Left ventricle myocardium superior (tissue), 1 donor: ENCODE measurements at places on chromosomes 12 and 14. TPM values are rescaled to one million over a fixed set of nuclear protein-coding genes. Genes with fewer than 3 reads are reported as not detected.

DNA sequence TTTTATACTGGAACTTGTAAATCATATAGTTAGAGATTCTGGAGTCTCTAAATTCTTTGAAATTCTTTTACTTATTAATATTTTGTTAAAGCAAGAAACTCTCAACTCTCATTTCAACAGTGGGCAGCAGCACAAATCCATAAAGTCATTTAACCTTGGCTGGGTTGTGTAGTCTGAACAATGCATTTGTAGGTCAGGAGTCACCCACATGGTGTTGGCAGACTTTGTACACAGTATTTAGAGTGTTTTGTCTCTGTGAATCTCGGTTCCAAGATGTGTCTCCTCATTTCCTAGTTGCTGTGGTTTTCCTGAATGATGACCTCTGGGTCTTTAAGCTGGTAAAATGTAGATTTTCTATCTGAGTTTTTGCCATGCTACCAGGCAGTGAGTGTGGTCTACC lies 20.8 kb upstream of the STRAP start:
- no peak for DNase-seq

DNA sequence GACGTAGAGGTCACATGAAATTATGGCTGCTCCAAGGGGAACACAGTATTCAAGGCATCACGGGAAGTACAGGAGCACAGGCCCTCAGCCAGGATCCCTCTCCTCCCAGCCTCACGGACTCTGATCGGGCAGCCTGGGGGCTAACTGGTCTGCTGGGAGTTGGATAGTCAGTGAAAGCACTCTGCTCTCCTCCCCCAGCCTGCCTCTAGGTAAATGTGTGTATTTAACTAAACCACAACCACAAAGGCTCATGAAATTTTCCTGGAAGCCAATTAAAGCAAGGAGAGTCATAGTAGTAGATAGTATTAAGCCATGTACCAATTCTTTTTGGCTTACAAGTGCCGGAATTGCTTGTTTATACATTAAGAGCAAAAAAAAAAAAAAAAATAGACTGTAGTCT lies 254.3 kb downstream of the MSRB3 start:
- DNase-seq = no peak

DNA sequence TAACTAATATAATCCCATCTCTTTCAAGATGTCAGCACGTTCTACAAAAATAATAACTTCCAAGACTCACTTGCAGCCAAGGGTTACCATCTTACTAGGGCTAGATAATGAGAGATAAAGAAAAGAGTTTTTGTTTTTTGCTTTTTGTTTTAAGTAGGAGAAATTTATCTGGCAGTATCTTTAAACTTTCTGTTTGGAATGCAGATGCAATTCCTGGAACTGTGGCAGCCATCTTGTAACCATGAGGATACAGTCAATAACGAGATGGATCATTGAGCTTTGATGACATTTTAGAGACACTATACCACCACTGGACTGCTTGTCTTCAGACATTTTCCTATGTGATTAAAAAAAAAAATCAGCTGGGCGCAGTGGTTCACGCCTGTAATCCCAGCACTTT lies 171.2 kb upstream of the ARID2 start:
- no peak for DNase-seq

DNA sequence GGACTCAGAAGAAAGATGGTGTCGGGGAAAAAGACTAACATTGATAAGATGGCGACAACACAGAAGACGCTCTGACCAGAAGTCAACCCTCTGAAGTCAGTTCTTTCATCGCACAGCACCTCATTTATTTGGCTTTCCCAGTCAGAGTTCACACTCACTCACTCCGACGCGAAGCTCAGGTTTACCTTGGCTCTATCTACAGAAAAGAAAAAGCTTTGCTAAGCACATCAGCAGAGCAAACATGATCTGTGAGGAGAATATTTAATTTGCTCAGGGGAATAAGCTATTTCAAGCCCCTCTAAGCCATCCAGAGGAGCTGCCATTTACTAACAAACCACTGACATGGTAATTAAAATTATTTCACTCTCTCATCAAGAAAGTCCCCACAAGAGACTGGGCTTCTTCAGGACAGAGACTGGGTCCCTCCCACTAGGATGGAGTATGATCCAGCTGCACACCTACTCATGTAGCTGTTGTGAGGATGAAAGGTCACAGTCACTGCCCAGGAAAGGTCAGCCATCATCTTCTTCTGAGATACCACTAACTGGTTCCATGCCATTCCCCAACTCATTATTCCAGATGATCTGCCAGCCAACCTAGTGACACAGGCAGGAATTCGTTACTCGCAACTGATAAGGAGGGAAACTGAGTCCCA lies 111.4 kb downstream of the TTC7B start:
- DNase-seq = no peak

GRCh38 chr14:44846232-44846824 lies 115.4 kb downstream of the KLHL28 start:
- DNase-seq = no peak

- no peak for DNase-seq
Measured at GRCh38 chr14:54173802-54174201, 217.2 kb upstream of the BMP4 start.

GRCh38 chr14:90781344-90781761 lies 34.9 kb downstream of the TTC7B start:
- no peak for DNase-seq

GRCh38 chr12:69467366-69467765 lies 2.8 kb upstream of the FRS2 start:
- no peak for DNase-seq

The TPH2 gene
- not detected for total RNA-seq

The RASSF9 gene
- 6.1 TPM for total RNA-seq

DNA sequence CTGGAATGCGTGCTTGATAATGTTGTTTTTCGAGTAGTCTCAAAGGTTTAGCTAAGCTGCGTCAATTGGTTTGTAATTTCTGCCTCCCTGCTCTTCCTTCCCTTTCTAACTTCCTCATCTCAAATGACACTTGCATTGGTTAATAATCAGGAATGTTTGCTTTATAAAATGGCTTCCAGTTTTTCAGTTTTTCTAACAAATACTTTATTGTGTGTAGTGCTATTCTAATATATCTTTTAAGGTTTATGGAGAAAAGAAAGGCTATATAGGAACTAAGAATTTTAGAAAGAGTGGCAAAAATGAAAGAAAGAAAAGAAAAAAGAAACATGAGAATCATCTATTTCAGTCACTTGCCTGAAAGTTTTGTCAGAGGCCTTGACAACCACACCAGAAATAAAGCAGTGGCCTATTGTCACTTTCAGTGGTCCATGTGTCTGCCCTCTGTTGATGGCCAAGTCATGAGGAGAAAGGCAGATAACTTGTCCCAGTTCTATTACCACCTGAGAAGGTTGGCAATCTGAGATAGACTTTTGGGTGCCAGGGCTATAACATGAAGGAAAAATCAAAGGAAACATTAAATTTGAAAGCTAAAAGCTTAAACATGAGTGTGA lies 221.9 kb upstream of the KITLG start:
- DNase-seq = no peak

The IL22 gene
- not detected for total RNA-seq

The APOF gene
- total RNA-seq = not detected

DNA sequence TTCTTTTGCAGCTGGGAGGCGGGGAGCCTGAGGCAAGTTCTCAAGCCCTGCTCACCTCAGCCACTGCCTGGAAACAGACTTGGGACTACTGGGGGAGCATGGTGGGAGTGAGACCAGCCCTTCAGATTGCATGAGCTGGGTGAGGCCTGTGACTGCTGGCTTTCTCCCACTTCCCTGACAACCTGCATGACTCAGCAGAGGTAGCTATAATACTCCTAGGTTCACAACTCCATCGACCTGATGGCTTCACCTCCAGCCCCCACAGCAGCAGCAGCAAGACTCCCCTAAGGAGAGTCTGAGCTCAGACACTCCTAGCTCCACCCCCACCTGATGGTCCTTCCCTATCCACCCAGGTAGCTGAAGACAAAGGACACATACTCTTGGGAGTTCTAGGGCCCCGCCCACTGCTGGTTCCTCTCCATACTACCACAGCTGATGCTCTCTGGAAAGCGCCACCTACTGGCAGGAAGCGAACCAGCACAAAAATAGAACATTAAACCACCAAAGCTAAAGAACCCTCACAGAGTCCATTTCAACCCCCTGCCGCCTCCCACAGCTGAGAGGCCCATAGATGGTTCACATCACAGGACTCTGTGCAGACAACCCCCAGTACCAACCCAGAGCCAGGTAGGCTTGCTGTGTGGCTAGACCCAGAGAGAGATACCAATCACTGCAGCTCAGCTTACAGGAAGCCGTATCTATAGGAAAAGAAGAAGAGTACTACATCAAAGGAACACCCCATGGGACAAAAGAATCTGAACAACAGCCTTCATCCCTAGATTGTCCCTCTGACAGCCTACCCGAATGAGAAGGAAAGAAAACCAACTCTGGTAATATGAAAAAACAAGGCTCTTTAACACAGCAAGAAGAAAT lies 68.7 kb downstream of the RPAP3 start:
- DNase-seq = peak; percentile 40

- DNase-seq = no peak
Measured at GRCh38 chr12:95857156-95857555, 1.6 kb upstream of the SNRPF start.

The CTSG gene
- total RNA-seq = 1.4 TPM

- DNase-seq = peak; percentile 73
Measured at GRCh38 chr12:6603095-6603567, 4.0 kb downstream of the CHD4 start.

DNA sequence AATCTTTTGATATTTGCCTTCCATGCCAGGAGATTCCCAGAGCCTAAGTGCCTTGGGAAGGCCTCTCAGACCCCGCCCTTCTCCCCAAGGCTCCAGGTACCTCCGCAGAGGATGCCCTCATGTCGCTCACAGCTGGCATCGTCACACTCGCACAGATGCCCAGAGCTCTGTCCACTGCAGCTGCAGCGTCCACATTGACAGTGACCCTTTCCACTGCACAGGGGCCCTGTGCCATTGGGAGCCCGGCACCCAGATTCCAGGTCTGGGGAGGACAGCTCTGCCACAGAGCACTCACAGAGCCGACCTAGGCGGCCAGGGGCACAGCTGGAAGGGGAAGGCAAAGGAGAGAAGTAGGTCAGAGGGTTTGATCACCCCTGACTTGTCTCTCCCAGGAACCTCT lies 12.3 kb upstream of the CSAD start:
- no peak for DNase-seq
